Stimulated activated CD4-positive, alpha-beta T cell treated with anti-CD3 and anti-CD28 coated beads, TNF-alpha, amount 100 ng/mL, for 24 hours (primary cell): ENCODE measurements at places on chromosomes 7 and 10.

- no peak for DNase-seq
Measured at GRCh38 chr7:123193235-123193634, 6.5 kb downstream of the SLC13A1 start.

DNA sequence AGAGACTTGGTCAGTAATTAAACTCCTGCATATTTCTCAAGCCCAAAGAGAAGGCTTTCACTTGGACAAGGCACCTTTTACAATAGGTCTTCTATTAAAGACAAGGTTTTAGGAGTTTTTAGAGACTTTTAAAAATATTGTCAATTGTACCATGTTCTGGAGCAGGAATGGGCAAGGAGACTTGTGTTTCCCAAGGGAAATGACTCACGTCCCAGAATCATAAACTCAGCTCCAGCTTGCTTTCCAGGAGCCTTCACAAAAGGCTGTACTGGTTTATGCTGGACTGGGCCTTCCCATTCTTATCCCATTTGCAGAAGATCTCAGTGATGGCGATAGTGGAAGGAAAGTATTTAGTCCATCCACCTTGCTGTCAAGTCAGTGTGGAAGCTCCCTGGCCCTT is 7.8 kb upstream of the GLI3 start:
- no peak for DNase-seq

- peak; percentile 31 for DNase-seq
Measured at GRCh38 chr10:103493916-103494877, 692 bp downstream of the NEURL1 start.

DNA sequence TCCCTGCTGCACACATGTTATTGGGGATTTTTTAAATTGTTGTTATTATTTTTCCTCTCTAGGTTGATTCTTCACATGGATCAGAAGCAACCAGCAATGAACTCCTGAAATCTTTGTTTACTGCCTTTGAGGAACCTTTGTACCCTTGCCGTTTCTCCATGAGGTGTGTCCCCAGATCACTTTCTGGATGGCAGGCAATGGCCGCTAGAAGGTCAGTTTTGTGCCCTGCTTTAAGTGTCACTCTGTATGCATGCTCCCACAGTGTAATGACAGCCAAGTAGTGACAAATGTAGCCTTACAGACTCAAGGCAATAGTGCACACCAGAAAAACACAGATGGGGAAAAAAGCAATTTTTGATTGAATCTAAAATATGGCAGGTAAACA is 47.7 kb upstream of the NRP1 start:
- no peak for DNase-seq

DNA sequence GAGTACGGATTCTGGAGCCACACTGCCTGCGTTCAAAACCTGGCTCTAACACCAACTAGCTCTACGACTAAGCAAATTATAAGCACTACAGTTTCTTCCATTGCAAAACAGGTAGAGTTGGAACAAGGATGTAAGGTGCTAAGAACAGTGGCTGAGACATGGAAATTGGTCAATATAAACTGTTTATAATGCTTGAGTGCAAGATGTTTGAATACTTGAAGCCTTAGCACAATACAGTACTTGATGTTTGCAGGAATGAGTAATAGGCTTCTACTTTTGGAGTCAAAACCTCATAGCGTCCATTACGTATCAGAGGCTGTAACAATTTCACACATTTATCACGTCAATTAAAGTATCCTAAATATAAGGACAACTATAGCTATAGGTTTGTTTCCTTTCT is 6.9 kb downstream of the NT5C2 start:
- no peak for DNase-seq

DNA sequence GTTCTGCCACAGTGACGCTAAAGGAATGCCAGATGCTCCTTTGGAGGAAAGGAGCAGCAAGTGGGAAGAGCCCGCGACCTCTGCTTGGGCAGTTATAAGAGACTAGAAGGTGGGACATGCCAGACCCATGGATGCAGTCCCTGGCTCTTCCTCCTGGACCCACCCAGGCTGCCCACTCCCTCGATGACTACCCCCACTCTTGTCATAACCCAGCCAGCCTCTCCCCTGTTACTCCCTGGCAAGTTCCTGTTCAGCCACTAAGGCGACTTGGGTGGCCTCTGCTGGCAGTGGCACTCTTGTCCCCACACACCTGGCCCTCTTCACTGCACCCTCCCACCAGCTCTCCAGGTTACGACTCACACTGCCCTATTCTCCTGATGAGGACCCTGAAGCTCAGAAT is 33.5 kb downstream of the COL13A1 start:
- DNase-seq: no peak

DNA sequence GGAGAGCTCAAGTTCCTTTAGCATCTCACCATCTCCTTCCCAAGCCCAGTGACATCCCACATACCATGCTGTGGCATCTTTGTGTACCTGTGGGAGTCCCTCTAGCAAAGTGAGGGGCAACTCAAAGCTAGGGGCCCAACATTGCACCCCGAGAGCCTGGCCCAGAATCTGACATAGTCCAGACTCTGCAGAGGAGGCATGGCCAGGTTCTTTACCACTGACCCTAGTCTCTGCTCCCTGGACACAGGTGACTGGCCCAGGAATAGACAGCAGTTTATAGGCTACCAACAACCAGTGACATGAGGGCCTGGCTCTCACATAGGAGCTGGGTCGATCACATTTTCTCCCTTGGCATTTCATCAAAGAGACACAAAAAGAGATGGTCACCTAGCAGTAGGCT is 444.0 kb upstream of the ZMIZ1 start:
- DNase-seq: no peak

DNA sequence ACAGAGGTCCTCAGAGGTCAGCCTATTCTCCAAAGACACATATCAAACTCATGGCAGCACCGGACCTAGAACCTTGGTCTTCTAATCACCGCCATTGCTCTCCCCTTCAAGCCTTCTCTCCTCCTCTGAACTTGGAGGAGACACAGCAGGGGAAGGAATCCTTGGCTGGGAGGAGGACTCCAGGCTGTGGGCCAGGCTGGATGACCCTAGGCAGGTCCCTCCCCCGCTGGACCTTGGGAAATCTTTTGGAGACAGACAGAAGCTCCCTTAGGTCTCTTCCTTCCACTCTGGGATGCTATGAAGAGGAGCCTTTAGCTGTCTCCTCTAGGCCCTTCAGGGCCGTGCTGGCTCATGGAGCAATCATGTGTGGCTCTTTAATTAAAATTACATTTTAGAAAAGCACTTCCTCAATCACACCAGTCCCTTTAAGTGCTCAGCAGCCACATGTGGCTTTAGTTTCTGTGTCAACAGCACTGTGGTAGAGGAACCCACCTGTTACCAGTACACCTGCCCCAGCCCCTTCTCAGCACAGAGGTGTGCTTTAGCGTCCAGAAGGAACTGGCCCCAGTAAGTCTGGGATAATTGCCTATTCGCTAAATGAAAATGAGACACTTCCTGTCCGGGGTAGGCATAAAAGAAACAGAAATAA is 238.2 kb downstream of the CELF2 start:
- DNase-seq: no peak

DNA sequence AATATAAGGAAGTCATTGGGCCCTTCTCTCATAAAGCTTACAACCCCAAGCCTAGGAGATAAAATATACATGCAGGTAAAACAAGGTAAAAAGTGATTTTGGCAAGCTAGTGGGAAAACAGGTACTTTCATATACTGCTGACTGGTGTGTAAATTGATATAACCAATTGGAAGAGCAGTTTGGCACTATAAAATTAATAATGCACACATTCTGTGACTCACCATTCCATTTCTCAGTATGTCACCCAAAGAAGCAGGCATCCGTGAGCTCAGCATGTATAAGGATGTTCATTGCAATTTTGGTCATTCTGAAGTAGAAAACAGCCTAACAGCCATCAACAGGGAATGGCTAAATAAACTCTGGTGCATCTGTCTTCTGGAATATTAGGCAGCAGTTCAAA is 2.9 kb downstream of the MACROH2A2 start:
- no peak for DNase-seq

GRCh38 chr7:87816389-87816788 is 59.8 kb downstream of the SLC25A40 start:
- DNase-seq: no peak

GRCh38 chr10:49333192-49333591 is 34.2 kb downstream of the C10orf71 start:
- no peak for DNase-seq

DNA sequence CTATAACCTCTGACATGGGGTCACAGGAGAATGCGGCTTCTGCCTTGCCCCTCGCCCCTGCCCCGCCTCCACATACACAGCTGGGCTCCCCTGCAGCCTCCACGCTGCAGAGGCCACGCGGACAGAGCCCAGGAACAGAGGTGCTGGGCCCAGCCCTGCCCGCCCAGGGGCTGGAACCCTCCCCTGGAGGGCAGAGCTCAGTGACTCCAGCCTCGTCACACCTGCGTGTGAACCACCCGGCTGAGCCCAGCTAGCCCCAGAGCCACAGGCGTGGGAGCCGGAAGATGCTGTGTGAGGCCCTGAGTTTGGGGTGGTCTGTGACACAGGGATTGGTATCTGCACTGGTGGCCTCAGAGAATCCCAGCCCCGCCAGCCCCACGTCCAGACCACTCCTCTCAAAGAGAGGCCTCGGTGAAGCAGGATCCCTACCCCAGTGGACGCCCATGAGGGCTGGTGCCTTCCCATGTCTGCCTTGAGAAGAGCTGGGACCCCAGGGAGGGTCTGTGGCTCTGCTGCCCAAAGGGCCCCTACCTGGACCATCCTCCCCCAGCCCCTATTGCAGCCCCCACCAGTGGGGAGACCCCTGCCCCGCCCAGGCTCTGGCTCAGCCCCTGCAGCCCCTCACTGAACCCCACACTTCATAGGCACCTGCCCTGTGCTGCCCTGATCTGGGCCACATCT is 8.1 kb upstream of the ADAP1 start:
- no peak for DNase-seq

GRCh38 chr10:108051218-108051617 is 886.7 kb upstream of the SORCS1 start:
- DNase-seq: no peak
